ENCODE measurements at places on chromosomes 5 and 9.
A peak's percentile ranks its signal among the peaks of the same experiment; 100 is the strongest.

GRCh38 chr5:134436523-134437339 lies 25.1 kb upstream of the CDKN2AIPNL start:
- peak; percentile 74 for ATAC-seq

DNA sequence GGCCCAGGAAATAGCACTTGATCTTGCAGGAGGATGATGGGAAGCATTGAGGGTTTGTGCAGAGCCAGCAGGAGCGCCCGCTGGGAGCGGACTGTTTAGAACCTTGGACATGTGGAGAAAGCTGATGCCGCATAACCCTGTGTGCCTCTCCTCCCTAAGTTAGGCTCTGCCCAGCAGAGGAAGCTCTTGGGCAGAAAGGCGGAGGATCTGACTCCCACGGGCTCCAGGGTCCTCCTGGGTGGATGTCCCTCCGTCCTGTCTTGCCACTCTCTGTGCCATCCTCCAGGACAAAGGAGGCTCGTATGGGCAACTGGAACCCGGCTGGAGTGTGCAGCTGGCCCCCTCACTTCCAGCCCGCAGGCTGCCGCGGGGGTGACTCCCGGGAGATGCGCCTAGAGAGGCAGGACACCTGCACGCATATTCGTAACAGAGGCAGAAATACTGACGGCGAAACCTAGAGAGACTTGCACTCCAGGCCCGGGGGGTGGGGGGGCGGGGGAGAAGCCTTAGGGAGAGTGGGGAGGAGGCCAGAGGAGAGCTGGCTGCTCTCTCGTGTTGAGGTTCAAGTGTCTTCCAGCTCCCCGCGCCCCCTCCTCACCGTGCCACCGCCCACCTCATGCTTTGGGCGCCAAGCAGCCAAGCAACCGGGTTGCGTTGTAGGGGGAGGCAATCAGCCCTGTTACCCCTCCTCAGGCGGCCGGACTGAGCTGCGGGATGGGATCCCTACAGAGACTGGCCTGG lies 5.4 kb upstream of the FOXE1 start:
- ATAC-seq: no peak

DNA sequence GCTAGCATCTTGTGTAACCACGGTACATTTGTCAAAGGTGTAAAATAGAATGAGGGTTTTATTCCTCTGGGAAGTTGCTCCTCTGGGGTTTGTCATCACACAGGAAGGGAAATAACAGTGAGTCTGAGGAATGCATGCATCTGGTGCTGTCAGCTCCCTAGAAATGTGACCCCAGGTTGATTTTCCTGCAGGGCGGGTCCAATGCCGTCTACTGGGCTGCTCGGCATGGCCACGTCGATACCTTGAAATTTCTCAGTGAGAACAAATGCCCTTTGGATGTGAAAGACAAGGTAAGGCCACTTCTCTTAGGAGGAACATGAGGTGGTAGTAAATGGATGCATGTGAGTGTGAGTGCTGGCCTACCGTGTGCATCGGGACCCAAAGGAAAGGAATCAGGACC lies 78.8 kb upstream of the CTSL start:
- ATAC-seq: no peak

- ATAC-seq: no peak
These were observed 192.2 kb upstream of the RPS23 start for GRCh38 chr5:82470185-82470994.

- peak; percentile 94 for ATAC-seq
These were observed 58.8 kb downstream of the MTRR start for GRCh38 chr5:7927466-7928375.

GRCh38 chr5:134226441-134227192 lies 744 bp upstream of the PPP2CA start:
- ATAC-seq: peak; percentile 18

GRCh38 chr5:61667525-61668218 lies 335.6 kb downstream of the ZSWIM6 start:
- no peak for ATAC-seq

- ATAC-seq: peak; percentile 42
These were observed 16.1 kb downstream of the OLFML2A start for GRCh38 chr9:124793015-124793541.

- no peak for ATAC-seq
These were observed 667.8 kb upstream of the RGMB start for GRCh38 chr5:98105681-98106080.

DNA sequence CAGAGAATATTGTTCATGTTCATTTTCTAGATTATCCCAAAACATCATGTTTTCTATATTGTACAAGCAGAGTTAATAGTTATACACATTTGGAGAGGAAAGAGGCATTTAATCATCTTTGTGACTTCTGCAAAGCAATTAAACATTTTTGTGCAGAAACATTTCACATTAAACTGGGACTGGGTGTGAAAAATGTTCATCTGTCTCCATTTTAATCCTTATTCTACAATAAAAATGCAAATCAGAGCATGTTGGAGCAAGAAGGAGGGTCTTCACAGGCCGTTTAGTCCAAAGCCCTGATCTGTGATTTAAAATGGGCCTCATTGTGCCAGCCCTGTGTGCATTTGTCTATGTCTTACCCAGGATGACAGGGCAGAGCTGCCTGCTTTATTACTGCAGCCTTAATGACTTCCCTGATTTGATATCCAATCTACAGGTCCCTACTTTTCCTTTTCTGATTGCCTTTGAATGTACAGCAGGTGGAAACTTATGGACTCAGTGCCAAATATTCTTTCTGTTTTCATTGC lies 183.5 kb downstream of the CAVIN4 start:
- no peak for ATAC-seq

DNA sequence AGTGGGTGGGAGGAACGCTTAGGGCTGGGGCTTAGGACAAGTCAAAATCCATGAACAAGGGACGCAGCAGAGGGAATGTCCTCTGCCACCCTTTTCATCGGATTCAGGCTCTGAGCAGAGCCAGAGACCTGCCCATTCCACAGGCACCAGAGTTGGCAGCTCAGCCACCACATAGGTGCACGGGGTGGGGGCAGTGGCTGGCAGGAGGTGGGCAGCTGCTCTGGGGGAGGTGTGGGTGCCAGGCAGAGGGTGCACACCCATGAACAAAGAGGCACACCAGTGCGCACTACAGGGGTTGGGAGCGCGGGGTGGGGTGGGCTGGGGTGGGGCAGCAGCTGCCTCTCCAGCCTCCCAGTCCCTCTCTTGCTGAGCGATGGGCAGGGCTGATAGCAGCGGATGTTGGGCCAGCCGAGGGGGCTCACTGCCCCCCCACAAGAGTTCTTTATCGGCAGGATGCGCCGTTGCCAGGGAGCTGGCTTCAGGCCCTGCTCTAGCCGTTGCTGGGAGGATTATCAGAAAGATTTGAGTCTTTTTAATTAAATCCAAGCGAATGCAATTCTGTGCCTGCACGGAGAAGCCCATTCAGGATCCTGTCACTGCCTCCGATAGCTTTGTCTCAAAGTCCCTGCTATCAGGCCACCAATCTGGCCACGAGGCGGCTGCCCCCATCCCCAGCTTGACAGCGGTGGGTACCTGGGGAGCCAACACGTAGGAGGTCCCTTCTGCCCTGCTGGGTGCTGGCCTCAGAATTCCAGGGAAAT lies 64.3 kb upstream of the LMX1B start:
- ATAC-seq: peak; percentile 45

GRCh38 chr9:89525446-89526374 lies 27.8 kb upstream of the SEMA4D start:
- ATAC-seq: no peak

- no peak for ATAC-seq
These were observed 25.7 kb upstream of the NOTCH1 start for GRCh38 chr9:136571531-136571930.

- peak; percentile 68 for ATAC-seq
These were observed 12.2 kb downstream of the CXXC5 start for GRCh38 chr5:139660105-139660922.

DNA sequence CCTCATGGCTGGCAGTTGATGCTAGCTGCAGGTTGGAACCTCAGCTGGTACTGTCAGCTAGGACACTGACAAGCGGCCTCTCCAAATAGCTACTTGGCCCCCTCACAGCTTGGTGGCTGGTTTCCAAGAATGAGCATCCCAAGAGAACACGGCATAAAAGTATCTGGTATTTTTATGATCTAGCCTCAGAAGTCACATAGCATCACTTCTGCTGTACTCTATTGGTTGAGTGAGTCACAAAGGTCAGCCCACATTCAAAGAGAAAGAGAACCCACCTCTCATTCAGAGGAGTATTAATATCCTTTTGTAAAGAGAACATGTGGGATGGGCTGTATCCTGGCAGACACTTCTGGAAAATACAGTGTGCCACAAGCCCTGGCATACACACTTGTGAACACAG lies 6.0 kb upstream of the SIL1 start:
- ATAC-seq: no peak

- no peak for ATAC-seq
These were observed 1.1 kb downstream of the PRUNE2 start for GRCh38 chr9:76904661-76905457.

- ATAC-seq: no peak
These were observed 114.5 kb downstream of the RXRA start for GRCh38 chr9:134440636-134441226.

- ATAC-seq: no peak
These were observed 29.0 kb downstream of the ADAM19 start for GRCh38 chr5:157546456-157547100.

GRCh38 chr9:127751269-127752054 lies 16.4 kb upstream of the TOR2A start:
- 0 out of 3 replicates have a peak, but pooled peaks have one; percentile 12 for ATAC-seq

- ATAC-seq: no peak
These were observed 252.2 kb upstream of the PANK3 start for GRCh38 chr5:168831383-168831782.

DNA sequence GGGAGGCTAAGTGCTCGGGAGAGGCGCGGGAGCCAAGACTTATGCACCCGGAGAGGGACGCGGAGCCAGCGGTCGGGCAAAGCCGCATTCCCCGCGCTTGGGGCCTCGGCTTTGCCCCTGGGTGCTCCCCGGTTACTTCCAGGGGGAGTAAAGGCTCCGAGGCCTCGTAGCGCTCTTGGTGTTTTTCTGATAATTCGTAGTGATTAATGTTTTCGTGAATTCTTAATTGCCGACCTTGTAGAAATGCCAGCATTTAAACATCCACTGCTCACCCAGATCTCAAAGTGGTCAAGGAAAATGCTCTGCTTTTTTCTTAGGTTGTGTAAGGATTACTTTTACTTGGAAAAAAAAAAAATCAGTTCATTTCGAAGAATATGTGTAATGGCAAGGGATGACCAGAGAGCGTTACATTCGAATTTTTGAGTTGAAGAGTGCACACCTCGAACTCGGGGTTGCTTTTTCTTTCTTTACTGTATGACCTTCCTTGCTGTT lies 654 bp upstream of the TUT7 start:
- peak; percentile 76 for ATAC-seq

DNA sequence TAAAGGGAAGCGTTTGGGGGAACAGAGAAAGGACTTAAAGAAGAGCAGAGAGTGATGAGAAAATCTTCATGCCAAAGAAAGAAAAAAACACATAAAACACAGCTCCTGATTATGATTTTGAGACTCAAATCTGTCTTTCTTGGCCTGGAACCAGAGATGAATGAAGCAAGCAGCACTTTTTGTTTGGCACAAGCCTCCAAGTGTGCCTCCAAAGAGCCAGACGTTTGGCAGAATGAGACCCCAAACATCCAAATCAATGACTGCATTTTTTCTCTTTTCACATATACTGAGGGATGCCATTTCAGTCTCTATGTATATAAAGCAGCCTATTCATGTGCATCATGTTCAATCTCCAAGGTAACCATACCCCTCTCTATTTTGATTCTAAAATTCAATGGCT lies 424.2 kb downstream of the TUSC1 start:
- no peak for ATAC-seq

GRCh38 chr5:58717303-58718007 lies 134.6 kb downstream of the RAB3C start:
- no peak for ATAC-seq

DNA sequence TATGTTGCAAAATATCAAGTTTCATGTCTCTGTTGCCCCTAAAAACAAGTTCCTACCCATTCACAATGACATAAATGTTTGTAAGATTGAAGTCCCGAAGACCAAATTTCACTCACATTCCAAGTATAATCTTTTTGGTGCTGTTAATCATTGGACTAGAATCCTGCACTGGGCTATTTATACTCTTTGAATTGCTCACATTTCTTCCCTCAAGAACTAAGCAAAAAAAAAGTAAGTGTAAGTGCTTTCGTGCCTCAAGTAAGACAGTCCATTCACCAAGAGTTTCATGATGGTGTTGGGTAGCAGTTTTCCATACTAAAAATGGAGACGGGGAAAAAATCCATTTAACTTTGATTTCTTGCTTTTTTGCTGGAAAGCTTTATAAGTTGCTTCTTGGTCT lies 242.3 kb downstream of the EBF1 start:
- no peak for ATAC-seq

All from SK-N-SH treated with all-trans-retinoic acid at 6 μM for 48 hours (cell line).